ENCODE measurements at places on chromosomes 3 and 15.

DNA sequence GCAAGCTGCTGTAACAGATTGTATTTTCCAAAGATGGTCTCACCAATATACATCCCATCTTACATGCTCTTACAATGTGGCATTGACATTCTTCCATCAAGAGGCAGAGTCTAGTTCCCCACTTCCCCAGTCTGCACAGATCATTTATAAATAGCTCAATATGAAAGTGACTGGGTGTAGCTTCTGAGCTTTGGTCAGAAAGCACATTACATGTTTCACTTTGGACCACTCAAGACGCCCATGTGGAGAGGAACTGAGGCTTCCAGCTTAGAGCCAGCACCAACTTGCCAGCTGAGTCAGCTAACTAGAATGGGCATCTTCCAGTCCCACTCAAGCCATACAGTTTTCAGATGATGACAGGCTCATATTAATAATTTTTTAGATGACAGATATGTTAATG lies 45.5 kb downstream of the GREM1 start:
- no peak for DNase-seq

- DNase-seq = no peak
These were observed 74.6 kb downstream of the PRICKLE2 start for GRCh38 chr3:64150623-64151207.

DNA sequence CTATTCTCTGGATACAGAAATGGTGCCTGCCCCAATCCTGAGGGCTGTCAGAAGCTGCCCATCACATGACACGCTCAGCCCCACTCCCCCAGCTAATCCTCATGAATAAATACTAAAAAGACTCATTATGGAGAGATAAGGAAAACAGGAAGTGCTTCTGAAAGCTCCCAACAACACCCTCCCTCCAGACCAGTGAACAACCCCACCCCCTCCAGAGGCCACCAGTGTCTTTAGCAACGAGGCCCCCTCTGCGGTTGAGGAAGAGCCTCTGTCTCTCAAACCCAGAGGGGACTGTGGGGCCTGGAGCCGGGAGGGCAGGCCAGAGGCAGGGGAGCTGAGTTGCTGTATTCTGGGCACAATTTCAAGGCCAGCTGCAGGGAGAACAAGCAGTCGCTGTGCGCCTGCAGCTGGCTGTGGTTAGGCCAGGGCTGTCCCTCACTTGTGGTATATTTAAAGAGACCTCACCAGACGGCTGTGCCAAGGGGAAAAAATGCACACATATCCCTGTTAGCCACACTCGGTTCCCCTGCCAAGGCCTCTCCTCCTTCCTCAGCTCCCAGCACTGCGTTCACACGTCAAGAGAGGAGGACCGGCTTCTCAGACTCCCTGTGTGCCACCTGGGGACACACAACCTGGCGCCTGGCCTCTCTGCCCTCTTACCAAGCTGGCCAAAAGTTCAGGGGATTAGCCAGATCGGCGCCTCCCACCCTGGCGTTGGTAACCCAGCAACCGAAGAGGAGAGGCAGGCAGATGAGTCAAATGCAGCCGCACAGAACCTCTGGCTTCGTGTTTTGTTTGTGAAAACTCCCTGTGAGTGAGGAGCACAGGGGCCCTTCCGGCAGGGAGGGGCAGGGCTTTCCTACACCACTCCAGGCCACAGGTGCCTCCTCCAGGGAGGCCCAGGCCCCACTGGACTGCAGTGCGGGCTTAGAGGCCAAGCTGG lies 101.2 kb upstream of the ETV5 start:
- DNase-seq = no peak

- DNase-seq = no peak
These were observed 11.3 kb upstream of the MOBP start for GRCh38 chr3:39456159-39456558.

DNA sequence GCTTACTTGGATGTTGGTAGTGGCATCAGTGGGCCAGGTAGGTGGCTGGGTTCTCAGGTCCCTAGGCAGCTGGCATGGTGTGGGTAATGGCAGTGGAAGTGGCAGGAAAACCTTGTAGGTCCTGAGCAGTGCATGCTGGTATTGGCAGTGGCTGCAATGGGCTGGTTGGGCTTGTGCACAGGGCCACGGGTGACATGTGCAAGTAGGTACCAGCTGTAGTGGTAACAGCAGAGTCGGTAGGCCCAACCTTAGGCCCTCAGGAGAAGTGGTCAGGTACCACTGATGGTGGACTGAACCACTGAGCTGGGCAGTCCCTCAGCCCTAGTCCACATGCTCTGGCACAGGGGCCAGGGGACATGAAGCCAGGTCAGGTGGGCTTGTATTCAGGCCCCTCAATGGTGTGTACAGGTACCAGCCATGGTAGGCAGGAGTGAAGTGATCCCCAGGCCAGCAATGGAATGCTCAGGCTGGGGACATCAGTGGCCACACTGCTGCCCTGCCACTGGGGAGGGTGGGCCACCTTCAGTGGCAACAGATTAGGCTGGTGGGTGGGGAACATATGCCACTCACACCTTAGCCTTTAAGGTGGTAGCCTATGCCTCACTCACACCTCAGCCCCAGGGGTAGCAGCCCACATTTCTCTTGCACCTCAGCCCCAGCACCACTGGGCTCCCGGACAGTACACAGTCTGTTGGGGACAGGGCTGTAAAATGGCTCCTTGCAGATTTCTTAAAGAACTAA lies 118.1 kb downstream of the LRRK1 start:
- no peak for DNase-seq

GRCh38 chr3:184261270-184261853 lies at the start of gene CAMK2N2:
Gene CAMK2N2 (minus strand): TSS chr3:184261553. CDS start chr3:184261285, 268 bp downstream.
- DNase-seq = peak; percentile 67

DNA sequence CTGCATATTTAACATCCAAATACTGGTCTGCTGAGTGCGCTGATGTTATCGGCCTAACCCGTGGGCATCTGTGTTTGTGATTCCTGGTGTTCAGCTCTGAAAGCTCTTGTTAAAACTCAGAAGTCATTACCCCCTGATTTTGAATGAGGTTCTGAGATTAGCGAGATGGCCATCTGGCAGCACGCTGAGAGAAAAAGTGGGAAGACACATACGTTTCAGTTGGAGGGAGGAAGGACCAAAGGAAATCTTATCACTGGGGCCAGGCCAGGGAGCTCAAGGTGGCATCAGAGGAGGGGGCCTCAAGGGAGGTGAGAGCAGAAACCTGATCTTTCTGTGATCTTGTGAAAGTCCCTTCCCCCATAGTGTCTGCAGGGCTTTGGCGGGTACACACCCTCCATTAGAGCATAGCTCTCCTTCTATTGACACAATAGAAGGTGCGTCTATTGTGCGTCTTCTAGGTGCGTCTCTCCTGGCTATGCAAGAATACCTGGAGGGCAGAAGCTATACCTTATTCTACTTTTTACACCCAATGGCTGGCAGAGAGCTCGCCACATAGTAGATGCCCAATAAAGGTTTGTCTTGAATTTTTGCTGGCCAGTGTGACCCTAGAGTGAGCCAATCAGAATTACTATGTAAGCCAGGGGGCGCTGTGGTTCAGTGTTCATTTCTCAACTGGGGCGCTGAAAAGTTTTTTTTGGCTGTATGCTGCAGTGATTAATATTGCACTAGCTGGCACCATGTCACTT lies 182.4 kb downstream of the SHQ1 start:
- peak; percentile 24 for DNase-seq

- DNase-seq = no peak
These were observed 1195.9 kb downstream of the ROBO2 start for GRCh38 chr3:78235841-78236240.

DNA sequence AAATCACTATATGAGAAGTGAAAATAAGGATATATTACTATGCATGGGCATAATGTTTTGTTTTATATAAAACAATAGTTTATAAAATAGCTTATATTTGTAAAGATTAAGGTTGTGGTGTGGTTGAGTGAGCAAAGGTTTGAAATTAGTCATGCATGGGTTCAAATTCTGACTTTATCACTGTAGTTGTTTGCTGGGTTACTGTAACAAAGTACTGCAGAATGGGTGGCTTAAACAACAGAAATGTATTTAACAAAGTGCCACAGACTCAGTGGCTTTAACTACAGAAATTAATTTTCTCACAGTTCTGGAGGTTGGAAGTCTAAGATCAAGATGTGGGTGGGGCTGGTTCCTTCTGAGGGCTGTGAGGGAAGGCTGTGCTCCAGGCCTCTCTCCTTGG lies 184.8 kb upstream of the THRB start:
- DNase-seq = no peak

- DNase-seq = no peak
These were observed 16.9 kb downstream of the TCAIM start for GRCh38 chr3:44355362-44356033.

DNA sequence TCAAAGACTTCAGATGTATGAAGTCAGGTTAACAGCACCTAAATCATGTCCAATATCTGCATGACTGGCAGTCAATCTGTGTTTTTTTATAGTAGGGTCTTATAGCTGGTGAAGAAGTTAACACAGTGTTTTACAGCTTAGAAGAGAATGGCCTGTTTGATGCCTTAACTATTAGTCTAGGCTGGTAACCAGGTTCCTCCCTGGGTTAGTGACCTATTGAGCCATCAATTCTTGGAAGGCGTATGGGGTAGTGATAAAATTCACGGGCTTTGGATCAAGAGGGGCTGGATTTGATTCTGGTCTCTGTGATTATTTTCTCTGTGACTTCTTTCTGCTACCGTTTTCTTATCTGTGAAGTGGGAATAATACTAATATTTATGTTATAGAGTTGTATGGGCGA lies 16.0 kb upstream of the TNFSF10 start:
- DNase-seq = no peak

- DNase-seq = no peak
These were observed 343.1 kb downstream of the LPP start for GRCh38 chr3:188497021-188497420.

DNA sequence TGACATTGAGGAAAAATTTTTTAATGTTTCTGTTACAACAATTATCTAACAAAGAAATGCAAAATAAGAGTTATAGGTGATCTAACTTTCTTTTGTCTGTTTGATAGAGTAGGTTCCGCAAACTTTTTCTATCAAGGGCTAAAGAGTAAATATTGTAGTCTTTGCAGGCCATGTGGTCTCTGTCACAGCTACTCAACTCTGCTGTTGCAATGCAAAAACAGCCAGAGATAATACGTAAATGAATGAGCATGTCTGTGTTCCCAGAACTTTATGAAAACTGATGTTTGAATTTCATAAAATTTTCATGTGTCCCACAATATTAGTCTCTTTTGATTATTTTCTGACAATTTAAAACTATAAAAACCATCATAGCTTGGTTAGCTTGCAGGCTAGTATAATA lies 73.3 kb downstream of the SLC24A1 start:
- no peak for DNase-seq

DNA sequence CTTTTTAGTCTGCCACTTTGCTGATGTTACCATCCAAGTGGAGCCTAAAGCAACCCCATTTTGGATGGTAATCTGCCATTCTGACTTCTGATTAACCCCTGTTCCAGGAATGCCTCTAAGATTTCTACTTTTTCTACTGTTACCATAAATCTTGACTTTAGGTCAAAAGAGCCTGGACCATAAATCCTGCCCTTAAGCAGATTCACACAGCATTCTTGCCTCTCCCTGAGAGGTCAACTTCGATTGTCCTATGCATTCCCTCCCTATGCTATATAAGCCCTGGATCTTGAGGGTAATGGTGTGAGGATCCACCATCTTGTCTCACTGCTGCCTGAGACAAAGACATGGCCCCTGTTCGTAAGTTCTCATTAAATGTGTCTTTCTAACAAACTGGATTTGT lies 177.3 kb downstream of the GABRB3 start:
- no peak for DNase-seq

All from T-helper 17 cell (primary cell).